ENCODE measurements at places on chromosomes 4 and X.

DNA sequence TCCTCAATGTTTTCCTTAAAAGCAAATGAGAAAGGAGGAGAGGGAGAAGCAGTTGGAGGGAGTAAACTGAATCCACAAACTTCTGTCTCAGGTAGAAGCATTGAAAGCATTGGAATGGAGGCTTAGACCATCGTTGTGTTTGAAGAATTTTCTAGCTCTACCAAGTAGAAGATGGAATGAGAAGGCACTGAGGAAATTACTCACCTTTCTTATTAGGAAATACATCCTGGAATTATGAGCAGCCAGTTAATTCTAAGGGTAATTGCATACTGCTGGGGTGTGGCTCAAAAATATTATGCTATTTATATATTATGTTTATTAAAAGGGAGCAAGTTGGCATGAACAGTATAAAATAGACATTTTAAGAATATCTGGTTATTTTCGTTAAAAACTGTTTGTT is 12.9 kb downstream of the PGM2 start:
- no peak for DNase-seq

DNA sequence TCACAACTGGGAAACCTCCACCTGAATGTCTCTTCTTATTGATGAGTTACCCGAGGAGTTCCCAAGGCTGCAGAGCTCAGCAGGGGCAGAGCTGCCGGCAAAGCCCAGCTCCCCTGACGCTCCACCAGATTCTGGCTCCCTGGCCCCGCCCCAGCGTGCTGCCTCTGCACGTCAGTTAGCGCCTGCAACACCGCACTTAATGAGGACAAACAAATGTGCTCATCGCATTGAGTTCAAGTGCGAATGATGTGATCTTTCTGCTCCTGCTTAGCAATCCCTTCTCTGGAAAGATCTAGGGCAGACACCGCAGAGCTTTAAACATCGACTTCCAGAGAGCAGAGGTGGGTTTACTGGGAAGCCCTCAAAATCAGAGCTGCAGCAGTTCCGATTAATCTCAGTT is 55.5 kb upstream of the FBXW7 start:
- DNase-seq = no peak

- DNase-seq = no peak
These were observed 68.3 kb downstream of the MANBA start for GRCh38 chr4:102692474-102692873.

GRCh38 chr4:1354136-1354982 is 7.4 kb downstream of the UVSSA start:
- no peak for DNase-seq

DNA sequence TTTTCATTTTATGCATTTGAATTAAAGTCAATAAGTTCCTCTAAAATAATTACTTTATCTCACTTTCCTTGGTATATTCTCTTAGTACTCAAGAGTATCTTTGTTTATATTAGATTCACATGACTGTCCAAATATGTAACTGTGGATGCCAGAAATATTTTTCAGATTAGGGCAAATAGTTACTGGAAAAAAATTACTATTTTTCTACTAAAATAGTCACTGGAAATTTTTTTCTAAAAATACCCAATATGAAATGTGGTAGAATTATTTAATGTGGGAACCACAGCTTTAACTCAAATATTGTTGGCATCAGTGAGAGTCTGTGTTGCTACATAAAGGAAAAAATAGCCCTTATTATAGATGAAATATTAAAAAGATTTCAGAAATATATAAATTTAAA is 70.4 kb upstream of the NMU start:
- DNase-seq = no peak

- DNase-seq = no peak
These were observed at the start of gene SULT1B1 for GRCh38 chr4:69760455-69760854. Gene SULT1B1 (minus strand): TSS chr4:69760620. CDS start chr4:69755217, 5,403 bp downstream.

GRCh38 chr4:22029803-22030202 is 81.2 kb upstream of the KCNIP4 start:
- no peak for DNase-seq

GRCh38 chrX:115940348-115940747 is 230.2 kb upstream of the AGTR2 start:
- DNase-seq = no peak

DNA sequence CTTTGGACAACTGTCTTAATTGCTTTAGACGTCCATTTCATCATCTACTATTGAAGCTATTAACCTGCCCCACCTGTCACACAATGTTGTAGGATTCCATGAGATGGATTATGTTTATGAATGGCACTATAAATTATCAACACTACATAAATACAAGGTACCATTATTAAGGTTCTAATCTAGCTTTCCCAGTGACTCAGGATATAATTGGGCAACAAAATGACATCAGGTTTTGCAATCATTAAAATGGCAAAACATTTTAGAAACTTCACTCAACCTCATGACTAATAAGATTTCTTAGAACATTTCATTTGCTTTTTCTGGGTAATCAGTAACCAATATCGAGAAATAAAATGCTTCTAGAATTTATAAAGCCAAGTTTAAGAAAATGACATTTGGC is 9.2 kb downstream of the HOPX start:
- DNase-seq = no peak

DNA sequence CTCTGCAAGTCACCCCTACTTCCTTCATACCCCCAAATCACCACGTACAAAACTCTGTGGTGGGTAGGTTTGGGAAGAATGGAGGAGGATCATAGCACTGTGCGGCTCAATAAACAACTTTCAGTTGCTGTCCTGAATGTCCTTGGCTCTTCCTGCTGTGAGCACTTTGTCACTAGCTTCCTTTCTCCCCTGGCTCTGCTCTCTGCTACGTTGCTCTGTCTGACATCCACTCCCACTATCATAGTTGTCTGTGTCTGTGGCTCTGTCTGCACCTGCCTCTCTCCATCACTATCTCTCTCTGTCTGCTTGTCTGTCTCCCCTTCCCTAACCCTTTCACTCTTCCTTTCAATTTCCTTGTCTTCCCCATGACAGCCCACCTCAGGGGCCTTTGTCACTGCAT is 21.2 kb upstream of the SMPX start:
- DNase-seq = no peak

DNA sequence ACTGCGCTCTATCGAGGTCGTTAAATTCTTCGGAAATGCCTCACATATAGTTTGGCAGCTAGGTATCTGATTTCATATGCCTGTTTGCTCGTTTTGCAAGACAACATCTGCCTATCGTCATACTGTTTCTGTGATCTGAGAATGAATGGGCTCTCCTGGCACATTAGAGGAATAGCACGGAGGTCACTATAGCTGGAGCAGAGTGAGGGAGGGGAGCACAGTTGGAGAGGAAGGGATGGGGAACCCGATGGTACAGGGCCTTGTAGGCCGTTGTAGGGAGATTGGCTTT is 552 bp downstream of the IKBKG start:
- no peak for DNase-seq

- DNase-seq = no peak
These were observed 39.3 kb downstream of the RTL9 start for GRCh38 chrX:110397904-110398303.

GRCh38 chrX:111507933-111508332 is 3.5 kb upstream of the SERTM2 start:
- DNase-seq = no peak

DNA sequence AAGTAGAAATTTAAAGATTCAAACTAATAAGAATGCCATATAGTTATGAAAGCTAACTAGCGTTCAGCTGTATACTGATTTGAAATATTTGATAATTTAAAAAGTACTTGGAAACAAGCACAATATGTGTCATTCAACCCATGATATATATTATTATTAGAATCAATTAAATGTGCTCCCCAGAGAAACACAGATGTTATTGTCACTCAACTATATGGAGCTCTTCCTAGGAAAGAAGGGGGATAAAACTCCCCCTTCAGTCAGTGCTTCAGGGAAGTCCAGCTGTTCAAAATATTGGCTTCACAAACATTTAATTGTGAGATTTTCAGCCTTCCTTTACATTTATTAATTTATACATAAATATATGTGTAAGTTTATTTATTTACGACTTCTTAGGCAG is 135.9 kb downstream of the SLC4A4 start:
- DNase-seq = no peak

DNA sequence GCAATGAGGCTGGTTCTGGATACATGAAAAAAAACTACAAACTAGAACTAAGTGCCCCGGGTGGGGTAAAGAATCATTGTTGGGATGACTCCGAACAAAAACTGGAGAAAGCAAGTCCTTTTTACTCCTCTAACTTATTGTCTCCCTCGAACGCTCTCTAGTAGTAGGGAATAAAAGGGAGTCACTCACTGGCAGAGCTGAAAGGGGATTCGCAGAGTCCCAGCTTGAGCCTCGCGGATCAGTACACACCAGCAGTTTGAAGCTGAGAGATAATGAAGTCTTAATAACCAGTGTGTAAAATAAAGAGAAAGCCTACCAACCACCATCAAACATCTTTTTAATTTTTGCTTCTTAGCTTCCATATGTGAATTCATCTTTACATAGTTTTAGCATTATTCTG is 521.9 kb upstream of the ARX start:
- DNase-seq = no peak

DNA sequence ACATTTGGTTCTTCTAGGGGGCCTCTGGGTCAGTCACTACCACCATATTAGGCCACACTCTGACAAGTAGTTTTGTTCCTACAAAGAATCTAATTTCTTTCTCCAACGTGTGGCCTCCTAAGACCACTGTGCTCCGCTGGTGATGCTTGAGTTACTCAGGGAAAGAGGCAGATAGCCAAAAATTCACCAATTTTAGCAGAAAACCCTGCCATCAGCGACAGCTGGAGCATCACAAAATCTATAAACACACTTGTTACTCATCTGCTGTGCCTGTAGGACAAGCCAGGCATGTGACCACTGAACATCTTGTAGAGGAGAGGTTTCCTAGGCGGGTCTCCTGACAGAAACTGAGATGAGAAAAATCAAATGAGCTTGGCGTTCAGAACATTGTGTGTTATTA is 105.4 kb downstream of the SYNPO2 start:
- DNase-seq = no peak
